ACHN (cell line): ENCODE measurements at places on chromosomes 1 and 21.

- DNase-seq: no peak
Observed at GRCh38 chr1:186884251-186884650, 55.5 kb downstream of the PLA2G4A start.

- DNase-seq: peak; percentile 97
Observed at GRCh38 chr1:29569971-29570634, 333.8 kb downstream of the PTPRU start.

DNA sequence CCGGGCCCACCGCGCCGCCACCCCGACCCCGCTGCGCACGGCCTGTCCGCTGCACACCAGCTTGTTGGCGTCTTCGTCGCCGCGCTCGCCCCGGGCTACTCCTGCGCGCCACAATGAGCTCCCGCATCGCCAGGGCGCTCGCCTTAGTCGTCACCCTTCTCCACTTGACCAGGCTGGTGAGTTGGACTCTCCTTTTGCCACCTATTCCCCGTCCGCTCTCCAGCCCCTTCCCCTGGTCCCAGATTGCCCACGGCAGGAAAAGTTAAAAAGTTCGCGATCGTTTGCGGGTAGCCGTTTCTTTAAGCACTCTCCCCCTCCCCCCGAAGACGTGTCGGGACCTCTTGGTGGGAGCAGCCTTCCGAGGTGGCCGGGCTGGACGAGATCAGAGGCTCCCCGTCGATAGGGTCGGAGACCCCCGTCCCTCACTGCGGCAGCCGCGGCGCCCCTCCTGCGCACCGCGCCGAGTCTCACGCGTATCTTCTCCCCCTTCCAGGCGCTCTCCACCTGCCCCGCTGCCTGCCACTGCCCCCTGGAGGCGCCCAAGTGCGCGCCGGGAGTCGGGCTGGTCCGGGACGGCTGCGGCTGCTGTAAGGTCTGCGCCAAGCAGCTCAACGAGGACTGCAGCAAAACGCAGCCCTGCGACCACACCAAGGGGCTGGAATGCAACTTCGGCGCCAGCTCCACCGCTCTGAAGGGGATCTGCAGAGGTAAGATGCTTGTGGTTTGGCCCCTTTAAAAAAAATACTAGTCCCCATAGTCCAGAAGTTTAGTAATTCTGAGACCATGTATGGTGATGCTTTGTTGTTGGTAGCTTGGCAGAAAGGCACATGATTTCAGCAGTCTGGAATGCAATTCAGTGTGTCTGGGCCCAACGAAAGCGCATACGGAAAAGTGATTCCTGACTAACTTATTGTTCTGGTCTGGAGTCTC lies 576 bp downstream of the CCN1 start:
- peak; percentile 29 for DNase-seq

DNA sequence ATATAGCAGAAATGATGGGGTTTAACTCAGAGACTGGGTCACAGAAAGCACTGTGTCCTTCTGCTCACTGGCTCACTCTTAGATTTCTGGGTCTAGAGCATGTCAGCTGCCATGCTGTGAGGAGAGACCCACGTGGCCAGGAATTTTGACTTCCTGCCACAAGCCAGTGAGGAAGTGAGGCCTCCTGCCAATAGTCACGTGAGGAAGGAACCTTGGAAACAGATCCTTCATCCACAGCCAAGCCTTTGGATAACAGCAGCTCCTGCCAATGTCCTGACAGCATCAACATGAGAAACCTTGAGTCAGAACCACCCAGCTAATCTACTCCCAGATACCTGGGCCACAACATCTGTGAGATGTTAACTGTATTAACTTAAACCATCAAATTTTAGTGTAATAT lies 114.5 kb upstream of the PLPPR5 start:
- no peak for DNase-seq

DNA sequence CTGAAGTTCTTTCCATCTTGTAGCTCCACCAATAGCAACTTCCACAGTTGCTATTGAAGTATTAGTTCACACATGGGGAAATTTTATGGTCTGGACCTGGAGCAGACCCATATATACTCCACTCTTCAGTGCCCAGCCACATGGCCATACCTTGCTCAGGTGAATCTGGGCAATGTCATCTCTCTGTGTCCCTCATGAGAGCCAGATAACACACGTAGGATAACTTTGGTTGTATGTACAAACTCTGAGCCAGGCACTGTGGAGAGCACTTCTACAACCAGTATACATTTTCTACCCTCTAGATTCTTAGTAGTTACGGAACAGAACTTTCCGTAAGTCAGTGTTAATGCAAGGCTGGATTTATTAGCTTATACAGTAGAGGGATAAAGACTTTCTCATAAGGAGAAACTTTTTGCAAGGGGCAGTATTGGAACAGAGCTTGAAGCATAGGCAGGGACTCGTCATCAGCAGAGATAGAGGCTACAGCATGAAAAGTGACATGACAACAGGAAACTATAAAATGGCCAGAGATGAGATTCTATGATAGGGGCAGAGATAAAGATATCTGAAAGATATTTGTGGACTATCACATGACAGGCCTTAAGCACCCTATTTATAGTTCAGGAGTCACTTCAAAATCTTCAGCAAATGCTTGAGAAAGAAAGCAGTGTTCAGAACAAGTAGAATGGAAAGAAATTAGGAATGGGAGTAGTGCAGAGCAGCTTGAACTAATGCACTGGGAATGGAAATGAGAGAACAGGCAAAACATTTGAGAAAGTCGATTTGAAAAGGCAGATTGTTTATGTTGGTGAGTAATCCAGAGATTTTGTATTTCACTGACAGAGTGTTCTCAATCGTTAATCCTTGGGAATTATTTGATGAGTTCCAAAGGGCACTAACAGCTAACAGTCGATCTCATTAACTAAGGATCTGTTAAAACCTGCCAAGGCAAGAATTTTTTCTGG lies 481.8 kb downstream of the USP25 start:
- DNase-seq: no peak

DNA sequence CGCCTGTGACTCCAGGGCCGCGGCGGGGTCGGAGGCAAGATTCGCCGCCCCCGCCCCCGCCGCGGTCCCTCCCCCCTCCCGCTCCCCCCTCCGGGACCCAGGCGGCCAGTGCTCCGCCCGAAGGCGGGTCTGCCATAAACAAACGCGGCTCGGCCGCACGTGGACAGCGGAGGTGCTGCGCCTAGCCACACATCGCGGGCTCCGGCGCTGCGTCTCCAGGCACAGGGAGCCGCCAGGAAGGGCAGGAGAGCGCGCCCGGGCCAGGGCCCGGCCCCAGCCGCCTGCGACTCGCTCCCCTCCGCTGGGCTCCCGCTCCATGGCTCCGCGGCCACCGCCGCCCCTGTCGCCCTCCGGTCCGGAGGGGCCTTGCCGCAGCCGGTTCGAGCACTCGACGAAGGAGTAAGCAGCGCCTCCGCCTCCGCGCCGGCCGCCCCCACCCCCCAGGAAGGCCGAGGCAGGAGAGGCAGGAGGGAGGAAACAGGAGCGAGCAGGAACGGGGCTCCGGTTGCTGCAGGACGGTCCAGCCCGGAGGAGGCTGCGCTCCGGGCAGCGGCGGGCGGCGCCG lies at the start of gene SIM2:
Gene SIM2 (plus strand): TSS at position 135 of the 565 bp plus-strand sequence. CDS start 632 bp downstream, outside the sequence.
- DNase-seq: peak; percentile 78

- DNase-seq: no peak
Observed at GRCh38 chr1:115282807-115283208, 55.2 kb downstream of the NGF start.

GRCh38 chr1:193201021-193201420 lies 14.6 kb upstream of the B3GALT2 start:
- no peak for DNase-seq

DNA sequence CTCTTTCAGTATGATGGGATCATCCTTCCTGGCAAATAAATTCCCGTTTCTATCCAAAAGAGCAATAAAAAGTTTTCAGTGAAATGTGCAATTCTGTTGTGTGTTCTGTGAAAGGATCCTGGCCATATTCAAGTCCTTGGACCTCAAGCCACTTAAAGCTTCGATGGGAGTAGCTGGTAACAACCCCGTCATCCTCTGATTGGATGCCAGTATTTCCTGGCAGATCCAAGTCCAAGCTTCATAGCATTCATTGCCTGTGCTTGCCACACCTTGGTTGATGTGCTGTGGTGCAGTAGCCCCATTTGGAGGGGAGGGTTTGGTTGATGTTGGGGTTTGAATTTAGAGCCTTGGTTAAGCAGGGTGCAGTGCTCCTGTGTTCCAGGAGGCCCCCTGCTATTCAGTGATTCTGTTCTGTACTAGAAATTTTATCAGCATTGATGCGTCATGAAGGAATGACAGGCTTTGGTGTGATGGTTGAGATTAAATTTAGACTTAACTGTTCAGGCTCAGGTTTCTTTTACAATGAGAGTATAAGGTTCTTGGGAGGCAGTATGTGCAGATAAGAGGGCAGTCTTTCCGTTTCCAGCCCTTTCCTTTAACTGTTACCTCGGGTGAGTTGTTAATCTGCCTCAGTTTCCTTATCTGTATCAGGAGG lies 4.9 kb downstream of the RPL11 start:
- no peak for DNase-seq

GRCh38 chr1:8941906-8942305 lies 3.8 kb upstream of the CA6 start:
- DNase-seq: peak; percentile 25

DNA sequence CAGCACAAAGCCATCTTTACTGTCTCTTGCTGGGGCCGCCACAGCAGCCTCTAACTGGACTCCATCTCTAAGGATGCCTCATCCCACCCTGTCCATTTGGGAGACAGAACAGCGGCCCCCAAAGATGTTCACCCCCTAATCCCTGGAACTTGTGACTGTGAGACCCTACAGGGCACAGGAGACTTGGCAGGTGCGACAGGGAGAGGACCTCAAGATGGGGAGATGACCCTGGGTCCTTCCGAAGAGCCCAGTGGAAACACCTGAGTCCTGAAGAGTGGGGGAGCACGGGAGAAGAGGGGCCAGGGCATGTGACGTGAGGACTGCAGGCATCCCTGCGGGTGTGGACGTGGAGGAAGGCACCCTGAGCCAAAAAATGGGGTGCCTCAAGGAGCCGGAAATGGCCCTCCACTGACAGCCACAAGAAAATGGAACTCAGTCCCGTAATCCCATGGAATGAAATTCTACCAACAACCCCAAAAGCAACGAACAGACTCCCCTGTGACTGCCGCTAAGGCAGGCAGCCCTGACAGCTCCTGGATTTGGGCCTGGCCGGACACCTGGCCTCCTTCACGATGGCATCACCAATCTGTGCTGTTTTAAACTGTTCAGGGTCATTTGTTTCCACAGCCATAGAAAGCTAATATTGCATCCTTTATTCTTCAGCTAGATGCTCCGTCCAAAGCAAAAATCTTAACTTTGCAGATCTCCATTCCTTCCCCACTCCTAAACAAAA lies 34.0 kb downstream of the C2CD2 start:
- no peak for DNase-seq

DNA sequence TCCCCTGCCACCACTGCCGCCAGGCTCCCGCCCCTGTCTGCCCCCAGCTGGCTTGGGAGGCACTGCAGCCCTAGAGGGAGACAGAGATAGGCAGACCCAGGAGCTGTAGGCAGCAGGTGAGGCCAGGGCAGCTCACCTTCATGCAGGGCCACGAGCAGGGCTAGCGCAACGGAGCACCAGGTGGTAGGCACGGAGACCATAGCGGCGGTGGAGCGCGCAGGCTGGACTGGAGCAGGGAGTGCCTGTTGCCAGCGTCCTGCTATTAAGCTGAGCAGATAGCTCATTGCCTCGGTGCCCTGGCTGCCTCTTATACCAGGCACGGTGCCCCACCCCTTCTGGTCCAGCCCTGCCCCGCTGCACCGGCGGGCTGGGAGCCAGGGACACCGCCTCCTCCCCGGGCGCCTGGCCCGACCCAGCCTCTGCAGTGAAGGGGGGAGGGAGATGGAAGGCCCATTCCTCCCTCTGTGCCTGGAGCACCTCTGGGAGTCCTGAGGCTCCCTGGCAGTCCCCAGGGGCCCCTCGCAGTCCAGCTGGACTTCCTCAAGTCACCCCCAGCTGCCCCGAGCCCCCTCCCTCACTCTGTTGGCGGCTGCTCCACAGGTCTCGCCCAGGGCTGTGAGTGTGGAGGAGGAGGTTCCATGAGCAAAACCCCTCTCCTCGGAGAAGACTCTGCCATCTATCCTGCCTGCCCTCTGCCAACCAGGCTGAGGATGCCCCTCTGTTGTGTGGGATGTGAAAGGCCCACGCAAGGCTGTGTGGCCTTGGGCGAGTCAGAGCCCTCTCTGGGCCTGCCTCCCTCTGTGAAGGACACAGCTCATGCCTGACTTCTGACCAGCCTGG lies at the start of gene EDN2:
Gene EDN2 (minus strand): TSS at position 282 of the 840 bp plus-strand sequence. CDS start 82 bp downstream, at position 200.
- DNase-seq: peak; percentile 86

DNA sequence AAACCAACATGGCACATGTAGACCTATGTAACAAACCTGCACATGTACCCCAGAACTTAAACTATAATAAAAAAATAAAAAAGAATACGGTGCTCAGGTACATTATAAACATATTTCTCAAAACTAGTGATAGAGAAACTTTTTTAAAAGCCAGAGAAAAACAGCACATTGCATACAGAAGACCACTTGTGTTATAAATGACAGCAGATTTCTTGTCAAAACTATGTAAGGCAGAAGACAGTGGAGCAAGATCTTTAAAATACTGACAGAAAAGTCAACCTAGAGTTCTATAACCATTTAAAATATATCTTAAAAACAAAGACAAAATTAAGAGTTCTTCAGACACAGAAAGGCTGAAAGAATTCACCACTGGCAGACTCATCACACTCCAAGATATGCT lies 144.7 kb downstream of the NEGR1 start:
- peak; percentile 39 for DNase-seq

DNA sequence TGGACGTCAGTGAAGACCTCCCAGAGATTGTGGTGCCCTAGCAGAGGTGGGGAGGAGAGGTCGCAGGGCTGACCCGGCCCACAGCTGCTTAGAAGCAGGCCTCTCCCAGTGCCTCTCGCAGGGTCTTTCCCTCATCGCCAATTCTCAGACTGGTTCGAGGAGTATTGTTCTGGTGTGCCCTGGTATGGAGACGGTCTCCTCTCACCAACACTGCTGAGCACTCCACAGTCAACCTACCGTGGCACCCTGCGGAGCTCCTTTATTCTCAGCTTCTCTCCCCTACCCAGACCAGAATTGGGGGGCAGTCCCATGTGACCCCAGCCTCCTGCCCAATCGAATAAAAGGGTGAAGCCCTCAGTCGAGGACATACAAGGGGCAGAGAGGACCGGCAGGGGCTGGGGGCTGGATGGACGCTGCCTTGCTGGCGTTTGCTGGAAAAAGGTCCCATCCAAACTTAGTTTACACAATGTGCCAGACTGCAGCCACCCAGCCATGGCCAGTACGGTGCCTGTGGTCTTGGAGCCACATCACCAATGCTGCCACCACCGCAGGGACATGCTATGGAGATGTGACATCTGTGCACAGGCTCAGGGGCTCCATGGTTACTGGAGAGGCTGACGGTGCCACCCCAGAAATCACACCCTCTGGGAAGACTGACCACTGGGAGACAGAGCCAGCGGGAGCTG lies 80.8 kb downstream of the STUM start:
- DNase-seq: no peak

DNA sequence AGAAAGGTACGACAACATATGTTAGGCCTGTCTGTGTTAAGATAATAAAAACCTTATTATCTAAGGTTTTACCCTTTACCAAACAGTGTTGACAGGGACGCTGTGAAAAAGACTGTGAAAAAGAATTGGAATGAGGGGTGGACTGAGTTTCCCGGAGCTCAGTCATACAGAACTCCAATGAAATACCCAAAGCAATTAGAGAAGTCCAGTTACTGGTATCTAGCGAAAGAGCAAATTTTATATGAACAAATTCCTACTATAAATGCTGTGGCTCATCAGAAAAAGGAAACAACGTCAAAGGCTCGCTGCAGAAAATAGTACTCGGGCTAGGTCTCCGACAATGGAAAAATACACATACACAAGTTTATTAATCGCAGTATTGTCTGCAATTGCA lies 708 bp upstream of the RBBP5 start:
- DNase-seq: no peak

GRCh38 chr1:221284028-221284427 lies 404.8 kb downstream of the HLX start:
- peak; percentile 8 for DNase-seq
